ENCODE measurements at places on chromosomes 4 and X.

GRCh38 chr4:16858275-16858752 is 40.1 kb downstream of the LDB2 start:
- DNase-seq: no peak

DNA sequence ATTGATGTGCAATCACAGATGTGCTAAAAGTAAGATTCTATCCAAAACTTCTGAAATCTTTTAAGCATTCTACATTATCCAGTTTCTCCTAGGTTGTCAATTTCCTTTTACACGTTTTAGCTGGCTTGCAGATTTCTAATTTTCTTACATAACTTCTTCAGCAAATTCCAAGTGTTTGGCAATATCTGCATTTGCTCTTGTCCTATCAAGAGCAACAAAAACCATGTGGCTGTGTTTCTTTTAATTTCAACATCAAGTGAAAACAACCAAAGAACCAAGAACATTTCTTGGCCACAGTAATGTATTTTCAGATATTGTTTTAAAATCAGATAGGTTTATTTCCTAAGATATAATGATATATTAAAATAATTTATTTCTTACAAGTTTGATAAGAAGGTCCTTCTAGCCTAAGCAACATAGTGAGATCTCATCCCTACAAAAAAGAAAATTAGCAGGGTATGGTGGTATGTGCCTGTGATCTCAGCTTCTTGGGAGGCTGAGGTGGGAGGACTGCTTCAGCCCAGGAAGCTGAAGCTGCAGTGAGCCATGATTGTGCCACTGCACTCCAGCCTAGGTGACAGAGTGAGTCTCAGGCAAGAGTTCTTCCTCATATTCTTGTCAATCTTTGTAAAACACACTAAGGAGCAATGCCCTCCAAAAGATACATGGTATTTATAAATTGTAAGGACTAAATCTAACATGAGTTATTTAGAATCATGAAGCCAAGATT is 131.4 kb upstream of the NAP1L5 start:
- no peak for DNase-seq

DNA sequence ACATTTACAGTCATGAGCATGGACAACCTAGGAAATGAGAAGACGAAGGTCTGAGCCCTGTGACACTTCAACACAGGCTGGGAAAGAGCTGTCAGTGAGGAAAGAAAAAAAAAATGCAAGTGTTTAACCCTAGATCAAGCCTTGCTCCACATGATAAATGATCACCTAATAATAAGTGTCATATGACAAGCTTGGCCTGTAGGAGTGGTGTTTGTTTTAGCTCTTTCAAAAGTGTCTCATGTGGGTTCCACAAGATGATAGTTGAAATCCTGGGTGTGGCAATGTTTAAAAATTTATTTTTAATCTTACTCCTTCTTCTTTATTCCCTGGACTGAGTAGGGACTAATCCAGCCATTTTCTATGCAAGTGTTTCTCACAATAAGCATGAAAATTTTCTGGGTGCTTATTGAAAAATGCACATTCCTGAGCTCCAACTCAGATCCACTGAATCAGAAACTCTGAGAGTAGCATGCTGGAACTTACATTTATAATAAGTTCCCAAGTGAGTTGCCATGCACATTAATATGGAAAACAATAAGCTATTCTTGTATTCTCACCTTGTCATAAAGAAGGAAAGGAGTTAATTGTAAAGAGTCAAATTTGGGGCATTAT is 138.3 kb downstream of the AREG start:
- DNase-seq: no peak

DNA sequence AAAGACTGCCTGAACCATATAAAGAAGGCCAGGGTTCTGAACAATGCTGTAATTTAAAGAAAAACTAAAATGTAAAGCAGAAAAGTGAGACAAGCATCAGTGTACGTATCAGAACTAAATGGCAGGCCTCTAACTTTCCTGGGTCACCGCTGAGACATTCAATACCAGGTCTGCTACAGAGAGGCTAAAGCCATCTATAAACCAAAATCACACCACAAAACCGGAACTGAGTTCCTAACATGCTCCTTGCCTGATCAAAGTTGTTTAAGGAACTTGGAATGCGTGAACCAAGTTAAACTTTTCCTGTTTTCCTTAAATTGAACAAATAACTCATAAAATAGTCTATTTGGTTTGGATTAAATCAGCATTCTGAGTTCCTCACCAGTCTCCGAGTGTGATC is 55.3 kb upstream of the TECRL start:
- DNase-seq: no peak

GRCh38 chrX:72609313-72609712 is 36.7 kb upstream of the HDAC8 start:
- no peak for DNase-seq

DNA sequence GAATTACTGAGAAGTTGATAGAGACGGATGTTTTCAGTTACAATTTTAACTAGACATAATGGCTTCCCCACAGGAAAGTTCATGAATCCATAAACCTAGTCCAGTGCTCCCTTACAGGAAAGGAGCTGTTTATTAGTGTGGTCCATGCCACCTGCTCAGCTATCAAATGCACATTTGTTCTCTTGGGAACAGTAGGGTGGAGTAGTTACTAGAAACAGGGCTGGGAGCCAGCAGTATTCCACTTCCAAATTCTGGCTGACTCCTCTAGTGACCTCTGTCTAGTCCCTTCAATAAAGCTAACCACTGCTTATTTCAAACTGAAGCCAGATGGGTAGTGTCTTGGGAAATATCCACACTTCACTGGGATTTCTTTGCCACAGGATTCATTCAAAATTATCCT is 88.4 kb upstream of the TLL1 start:
- DNase-seq: peak; percentile 72

DNA sequence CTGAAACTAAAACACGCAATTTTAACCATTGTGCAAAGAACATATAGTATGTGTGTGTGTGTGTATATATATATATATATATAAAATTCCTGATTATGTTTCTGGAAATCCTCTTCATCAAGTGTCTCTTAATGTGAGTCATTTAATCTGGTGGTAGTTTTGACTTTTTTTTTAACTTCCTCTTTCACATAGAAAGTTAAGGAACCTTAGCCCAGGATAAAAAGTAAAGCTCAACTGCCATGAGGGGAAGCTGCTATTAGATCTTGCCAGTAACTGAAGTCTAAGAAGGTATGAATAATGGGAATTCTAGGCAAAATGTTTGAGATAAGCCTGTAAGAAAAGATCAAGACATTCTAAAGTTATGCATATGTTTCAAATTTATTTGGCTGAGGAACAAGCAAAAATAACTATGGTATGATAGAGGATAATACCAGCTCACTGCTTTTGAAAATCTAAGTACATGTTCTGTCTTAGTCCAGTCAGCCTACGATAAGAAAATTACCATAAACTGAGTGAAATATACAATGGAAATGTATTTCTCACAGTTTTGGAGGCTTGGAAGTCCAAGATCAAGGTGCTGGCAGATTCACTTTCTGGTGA is 757.0 kb downstream of the TRAM1L1 start:
- DNase-seq: no peak

DNA sequence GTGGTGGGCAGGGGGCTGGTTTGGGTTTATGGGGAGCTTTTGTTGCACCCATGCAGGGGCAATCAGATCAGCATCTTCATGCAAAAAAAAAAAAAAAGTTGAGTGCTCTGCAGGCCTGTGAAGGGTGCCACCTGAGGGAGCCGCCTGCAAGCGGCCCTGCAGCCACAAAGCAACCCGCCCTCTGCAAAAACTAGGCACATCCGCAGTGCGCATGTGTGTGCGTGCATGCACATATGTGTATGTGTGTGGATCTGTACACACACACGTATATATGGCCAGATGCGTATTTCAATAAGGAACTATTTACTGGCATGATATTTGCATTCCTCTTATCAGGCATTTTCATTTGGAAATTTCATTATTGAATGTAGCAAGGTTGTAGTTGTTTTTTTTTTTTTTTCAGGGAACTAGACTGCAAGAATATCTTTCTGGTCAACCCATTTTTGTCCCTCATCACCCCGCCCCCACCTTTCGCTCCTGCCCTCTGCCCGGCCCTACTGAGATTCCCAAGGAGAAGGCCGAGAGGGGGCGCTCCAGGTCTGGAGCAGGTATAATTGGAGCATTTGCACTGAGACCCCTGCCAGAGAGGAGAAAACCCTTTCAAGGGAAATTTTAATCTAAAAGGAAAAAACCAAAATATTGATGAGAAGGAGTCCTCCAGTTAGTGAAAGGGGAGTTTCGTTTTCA is 18.1 kb downstream of the CCNQ start:
- no peak for DNase-seq

GRCh38 chrX:111181951-111182350 is 86.0 kb downstream of the PAK3 start:
- peak; percentile 68 for DNase-seq

GRCh38 chr4:169062897-169063244 is 52.8 kb upstream of the CBR4 start:
- DNase-seq: no peak

- no peak for DNase-seq
These were observed 610.8 kb downstream of the RAB28 start for GRCh38 chr4:12873351-12873750.

GRCh38 chr4:56026596-56026995 is 77.9 kb downstream of the CEP135 start:
- DNase-seq: no peak

Data from tongue (tissue), 3 donors.